NCI-H345 (cell line): ENCODE measurements at places on chromosomes 5 and 9.

- no peak for DNase-seq
Measured at GRCh38 chr5:143370440-143370839, 33.0 kb downstream of the NR3C1 start.

GRCh38 chr9:84277646-84278045, 62.9 kb downstream of the SLC28A3 start:
- no peak for DNase-seq

DNA sequence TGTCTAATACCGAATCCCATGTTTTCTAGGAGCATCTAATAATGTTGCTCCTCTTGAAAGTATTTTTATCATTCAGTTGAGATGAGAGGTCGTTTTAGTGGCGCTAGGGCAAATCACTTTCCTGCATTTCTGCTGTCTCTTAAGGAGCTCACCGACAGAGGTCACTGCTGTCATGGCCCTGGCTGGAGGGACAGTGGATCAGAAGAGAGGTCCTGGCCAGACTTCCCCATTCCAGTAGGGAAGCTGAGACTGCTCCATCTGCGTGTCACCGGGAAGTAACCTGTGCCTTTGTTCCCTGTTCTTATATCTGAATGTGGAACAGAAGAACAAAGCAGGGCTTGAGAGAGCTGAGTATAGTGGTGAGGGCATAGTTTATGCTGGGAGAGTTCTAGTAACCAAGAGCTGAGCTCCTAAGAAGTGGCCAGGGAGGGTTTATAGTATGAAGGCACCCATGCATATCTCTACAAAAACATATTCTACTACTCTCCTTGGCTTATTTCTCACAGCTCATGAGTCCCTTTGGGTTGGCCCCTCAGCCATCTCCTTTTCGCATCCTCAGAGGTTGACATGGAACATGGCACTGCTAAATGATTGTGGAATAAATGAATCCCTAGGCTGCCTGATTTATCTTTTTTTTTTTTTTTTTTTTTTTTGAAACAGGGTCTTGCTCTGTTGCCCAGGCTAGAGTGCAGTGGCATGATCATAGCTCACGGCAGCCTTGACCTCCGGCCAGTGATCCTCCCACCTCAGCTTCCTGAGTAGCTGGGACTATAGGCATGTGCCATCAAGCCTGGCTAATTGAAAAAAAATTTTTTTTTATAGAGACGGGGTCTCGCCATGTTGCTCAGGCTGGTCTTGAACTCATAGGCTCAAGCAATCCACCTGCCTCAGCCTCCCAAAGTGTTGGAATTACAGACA, 27.2 kb downstream of the ATP6V0E1 start:
- no peak for DNase-seq

GRCh38 chr5:124536333-124536732, 210.1 kb downstream of the ZNF608 start:
- DNase-seq, result no peak

GRCh38 chr5:115458416-115458815, 86.2 kb downstream of the FEM1C start:
- DNase-seq, result no peak

- no peak for DNase-seq
Measured at GRCh38 chr5:172848419-172848818, 14.4 kb downstream of the ERGIC1 start.

DNA sequence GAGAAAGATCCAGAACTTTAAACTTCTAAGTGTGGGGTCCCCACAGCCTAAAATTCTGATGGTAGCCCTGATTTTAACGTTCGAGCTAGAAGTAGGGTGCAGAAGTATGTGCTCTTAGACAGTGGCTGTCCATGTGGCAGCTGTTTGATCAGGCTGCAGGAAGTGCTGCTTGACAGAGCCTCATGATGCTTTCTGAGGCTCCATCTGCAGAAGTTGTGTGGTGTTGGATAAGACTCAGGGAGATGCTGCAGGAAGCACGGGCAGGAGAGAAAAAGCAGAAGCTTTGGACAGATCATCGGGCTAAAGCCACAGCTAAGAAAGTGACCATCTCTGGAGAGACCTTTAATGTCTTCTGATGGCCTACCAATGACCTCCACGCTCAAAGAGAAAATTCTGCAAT, 8.1 kb downstream of the MTMR12 start:
- no peak for DNase-seq

DNA sequence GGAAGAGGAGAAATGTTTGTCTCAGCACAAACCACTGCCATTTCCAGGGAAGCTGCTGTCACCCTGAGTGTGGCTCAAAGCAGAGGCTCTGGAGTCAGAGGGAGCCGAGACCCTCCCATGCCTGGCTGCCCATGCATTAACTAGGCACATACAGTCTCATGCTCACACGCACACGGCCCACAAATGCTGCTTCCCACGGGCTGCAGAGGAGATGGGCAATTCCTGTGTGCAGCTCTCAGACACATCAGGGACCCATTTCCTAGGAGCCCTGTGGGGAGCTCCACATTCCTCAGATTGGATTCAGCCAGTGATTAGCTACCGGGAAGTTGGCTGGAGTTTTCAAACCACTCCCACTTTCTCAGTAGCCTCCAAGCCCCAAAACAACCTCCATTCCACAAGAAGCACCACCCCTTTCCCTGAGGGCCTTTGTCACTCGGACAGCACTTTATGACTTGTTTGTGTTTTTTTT, 9.1 kb upstream of the PTGES start:
- DNase-seq, result no peak

DNA sequence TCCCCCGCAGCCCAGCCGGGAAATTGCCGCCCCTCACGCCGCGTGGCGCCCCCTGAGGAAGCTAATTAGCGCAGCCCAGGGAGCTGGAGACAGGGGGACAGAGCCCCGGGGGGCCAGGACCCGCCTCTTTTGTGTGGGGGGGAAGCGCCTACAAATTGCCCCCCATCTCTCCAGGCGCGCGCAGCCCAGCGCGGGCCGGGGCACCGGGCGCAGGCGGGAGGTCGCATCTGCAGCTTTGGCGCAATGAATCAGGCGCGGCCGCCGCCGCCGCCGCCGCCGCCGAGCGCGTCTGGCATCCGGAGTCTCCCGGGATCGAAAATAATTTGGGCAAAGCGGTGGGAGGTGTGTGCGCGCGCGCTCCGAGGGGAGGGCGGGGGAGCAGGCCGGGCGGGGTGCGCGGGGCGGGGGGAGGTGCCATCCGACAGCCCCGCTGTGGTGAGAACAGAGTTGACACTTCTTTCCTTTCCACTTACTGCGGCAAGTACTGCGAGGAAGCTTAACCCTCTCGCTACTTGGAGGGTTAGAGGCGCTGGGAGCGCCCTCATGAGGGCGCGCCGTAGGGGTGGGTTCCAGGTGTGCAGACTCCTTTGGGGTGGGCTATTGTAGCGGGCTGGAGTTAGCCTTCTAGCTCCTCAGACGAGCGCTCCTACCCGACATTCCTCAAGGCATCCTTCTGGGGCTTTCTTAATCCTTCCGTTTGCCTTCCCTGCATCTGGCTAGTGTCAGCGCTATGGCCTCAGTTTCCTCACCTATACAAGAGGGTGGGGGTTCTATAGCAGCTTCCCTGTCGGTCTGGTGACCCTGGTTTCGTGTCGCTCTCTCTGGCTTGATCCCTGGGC, 63.1 kb downstream of the CXXC5 start:
- DNase-seq, result peak; percentile 62

DNA sequence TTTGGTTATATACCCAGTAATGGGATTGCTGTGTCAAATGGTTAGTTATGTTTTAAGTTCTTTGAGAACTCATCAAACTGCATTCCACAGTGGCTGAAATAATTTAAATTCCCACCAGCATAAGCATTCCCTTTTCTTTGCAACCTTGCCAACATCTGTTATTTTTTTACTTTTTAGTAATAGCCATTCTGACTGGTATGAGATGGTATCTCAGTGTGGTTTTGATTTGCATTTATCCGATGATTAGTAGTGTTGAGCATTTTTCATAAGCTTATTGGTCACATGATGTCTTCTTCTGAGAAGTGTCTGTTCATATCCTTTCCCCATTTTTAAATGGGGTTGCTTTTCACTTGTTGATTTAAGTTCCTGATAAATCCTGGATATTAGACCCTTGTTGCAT, 435.7 kb upstream of the RIOK2 start:
- no peak for DNase-seq

DNA sequence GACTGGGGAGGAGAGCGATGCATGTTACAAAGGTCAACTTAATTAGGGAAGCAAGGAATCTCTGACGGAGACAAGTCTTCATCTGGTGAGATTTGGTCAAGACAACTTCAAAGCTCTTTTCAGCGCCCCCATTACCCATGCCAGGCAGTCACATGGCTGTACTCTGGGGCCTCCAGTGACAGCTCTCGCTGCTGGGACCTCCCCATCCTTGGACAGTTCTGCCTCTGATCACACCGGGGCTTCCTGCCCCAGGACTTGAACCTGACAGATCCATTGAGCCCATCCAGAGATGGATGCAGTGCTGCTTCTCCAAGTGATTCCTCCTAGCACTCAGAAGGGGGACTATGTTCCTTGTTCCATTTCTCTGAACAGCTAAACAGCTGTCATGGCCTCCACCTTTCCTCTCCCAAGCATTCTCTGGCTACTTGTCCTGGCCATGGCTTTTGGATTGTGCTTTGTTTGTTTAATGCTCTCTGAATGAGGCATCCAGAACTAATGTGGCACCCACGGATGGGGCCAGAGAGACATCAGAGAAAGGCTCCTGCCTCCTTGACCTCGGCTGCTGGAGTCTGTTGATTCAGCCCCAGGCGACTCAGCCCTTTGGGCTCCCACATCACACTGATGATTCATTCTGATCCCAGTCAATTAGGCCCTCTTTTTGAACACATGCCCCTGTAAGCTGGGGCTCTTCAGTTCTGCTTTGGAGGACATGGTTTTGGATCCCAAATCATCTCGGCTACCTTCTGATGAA, 122.1 kb upstream of the ADAMTS16 start:
- DNase-seq, result no peak

DNA sequence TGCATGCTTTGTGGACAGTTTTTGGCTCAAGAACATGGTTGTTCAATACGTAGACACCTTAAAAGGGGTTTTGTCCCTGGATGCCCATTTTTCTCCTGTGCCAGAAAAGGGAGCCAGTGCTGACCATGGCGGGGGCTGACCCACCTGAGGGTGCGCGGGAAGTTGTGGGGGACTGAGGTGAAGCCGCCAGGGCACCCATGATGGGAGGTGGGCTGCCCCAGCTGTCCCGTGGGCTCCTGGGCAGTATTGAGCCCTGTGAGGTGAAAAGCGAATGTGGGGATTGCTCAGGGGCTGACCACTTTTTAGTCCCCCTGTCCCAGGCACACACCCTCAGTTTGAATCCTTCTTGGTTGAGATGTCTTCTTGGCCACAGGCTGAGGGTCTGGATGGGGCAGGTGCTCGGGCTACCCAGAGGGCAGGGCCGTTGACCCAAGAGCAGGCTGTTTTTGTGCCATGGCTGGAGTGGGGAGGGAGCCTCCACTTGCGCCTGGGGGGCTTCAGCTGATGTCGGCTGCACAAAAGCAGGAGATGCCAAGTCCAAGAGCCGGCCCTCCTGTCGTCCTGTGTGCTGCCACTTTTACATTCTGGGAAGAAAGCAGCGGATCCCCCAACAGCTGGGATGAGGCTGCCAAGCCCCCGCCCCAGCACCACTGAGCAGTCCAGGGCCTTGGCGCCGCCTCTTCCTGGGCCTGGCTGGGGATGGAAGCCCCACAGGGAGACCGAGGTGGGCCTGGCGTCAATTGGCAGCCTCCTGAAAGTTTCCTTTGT, 120.1 kb downstream of the WNK2 start:
- no peak for DNase-seq

GRCh38 chr9:2655411-2655901, 33.9 kb downstream of the VLDLR start:
- no peak for DNase-seq

DNA sequence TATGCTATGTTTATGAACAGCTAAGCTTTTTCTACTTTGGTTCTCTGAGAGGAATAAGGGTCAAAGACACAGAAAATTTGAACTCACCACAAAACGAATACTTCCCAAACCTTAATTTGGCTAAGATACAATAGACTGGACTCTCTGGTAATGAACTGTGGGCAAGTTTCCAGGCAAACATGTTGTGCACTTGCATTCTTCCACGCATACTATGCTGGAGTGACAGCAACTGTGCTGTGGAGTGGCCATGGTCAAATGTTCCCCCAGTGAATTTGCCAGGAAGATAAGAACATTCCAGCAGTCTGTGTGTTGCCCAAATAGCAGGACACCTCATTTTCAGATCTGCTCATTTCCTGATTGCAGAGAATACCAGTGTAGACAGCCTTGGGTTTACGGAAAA, 275.3 kb upstream of the IL12B start:
- no peak for DNase-seq
